Activated naive CD4-positive, alpha-beta T cell (primary cell): ENCODE measurements at places on chromosomes 3 and 15.

DNA sequence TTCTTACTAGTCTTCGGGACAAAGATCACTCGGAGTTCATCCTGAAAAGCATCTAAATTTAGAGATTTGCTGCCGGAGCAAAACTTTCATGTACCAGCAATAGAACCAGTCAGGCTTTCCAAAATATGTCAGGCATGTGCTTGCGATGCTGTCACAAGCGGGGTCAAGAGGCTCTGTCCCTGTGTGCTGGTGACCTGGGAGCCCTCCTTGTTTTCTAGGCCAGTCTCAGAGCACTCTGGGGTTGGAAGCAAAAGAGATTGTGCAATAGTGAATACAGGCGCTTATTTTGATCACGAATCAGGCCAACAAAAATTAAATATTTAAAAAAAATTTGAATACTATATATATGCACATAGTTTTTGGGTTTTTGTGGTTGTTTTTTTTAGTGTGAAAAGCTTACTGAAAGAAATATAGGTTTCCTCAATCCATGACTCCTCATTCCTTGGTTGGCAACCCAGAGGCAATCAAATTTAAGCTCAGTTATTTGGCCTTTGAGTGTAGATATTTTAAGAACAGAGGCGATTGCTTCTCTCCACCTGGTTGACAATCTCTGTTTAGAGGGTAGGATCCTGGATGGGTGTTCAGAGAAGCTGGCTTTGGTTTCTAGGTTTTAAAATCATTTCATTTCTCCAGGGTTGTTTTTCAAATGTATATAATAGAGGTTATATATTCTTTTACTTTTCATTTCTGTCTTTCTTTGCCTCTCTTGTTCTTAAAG is 8.4 kb upstream of the KLHL24 start:
- DNase-seq = no peak

GRCh38 chr3:69472093-69472492 is 86.2 kb upstream of the FRMD4B start:
- DNase-seq = no peak

- no peak for DNase-seq
Measured at GRCh38 chr15:38997841-38998240, 433.2 kb upstream of the RASGRP1 start.

GRCh38 chr3:104672331-104672730 is 694.4 kb upstream of the ALCAM start:
- DNase-seq = no peak

GRCh38 chr3:115141033-115141757 is 5.9 kb downstream of the ZBTB20 start:
- DNase-seq = no peak

GRCh38 chr15:68495981-68496705 is 64.2 kb upstream of the ITGA11 start:
- no peak for DNase-seq
